MCF 10A (cell line): ENCODE measurements at places on chromosomes 11 and 22. TPM values are rescaled to one million over a fixed set of nuclear protein-coding genes. Genes with fewer than 3 reads are reported as not detected.

- H3K4me3 ChIP-seq = no peak overlapping the region
- H3K27me3 ChIP-seq = no peaks in the 10 kb centered on the region
- no peak overlapping the region for H3K27ac ChIP-seq
Measured at GRCh38 chr11:130738611-130739010, 177.7 kb downstream of the SNX19 start.

DNA sequence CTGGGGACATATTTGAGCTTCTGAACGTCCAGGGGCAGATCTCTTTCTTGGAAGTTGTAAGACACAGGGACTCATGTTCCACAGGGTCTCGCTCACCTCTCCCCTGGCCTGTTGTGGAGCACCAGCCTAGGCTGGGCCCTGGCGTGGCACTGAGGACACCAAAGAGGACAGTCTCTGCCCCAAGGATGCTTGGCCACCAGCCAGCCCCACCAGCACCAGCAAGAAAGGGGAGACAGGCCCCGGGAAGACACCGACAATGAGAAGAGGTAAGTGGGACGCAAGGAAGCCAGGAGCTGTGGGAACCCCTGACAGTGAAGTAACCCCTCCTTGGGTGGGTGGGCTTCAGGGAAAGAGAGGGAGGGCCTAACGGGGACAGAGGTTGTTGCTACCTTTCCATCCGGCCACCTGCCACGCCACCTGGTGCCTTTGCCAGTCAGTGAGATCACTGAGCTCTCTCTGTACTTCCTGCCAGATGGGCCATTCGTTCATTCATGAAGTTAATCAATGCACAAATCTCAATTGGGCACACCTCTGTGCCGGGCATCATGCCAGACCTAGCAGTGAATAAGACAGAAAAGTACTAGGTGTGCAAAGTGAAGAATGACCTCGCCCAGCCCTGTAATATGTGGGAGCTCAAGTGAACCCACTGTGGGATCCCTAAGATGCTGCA lies 11.1 kb downstream of the APOL5 start:
- H3K36me3 ChIP-seq = no peaks in the 10 kb centered on the region
- DNase-seq = peak; percentile 18
- no peak overlapping the region for H3K27ac ChIP-seq
- no peak overlapping the region for H3K4me3 ChIP-seq
- H3K27me3 ChIP-seq = peaks cover 7% of the 10 kb centered on the region

Gene PLAAT2
- 0.58 TPM in 1 of 2 replicates, not detected in the other for total RNA-seq

GRCh38 chr11:124749912-124750311 lies 2.1 kb downstream of the VSIG2 start:
- H3K27ac ChIP-seq = no peak overlapping the region
- no peak overlapping the region for H3K4me3 ChIP-seq
- no peaks in the 10 kb centered on the region for H3K27me3 ChIP-seq
- peaks cover 6% of the 10 kb centered on the region for H3K4me1 ChIP-seq
- no peak for DNase-seq

Gene DSCAML1
- not detected in 2 replicates for total RNA-seq

DNA sequence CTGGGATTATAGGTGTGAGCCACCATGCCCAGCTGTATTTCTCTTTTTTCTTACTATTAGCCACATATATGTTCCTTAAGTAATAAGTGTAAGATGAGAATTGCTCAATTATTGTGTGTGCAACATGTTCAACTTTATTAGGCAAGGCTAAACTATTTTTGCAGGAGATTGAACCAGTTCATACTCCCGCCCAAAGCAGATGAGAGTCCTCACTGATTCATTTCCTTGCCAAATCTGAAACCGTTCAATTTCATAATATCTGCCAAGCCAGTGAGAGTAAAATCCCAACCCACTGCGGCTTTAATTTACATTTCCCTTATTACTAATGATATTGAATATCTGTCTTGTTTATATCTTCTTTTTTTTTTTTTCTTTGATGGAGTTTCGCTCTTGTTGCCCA lies 48.4 kb downstream of the KCNJ4 start:
- no peaks in the 10 kb centered on the region for H3K27me3 ChIP-seq
- H3K4me1 ChIP-seq = no peaks in the 10 kb centered on the region
- H3K4me3 ChIP-seq = no peak overlapping the region
- H3K27ac ChIP-seq = no peak overlapping the region
- DNase-seq = peak; percentile 64

Gene PACS1
- total RNA-seq = 32.2 and 33.5 TPM in 2 replicates

Gene MMP27
- total RNA-seq = not detected in 2 replicates

GRCh38 chr11:127601578-127601977 lies 601.0 kb upstream of the KIRREL3 start:
- H3K4me3 ChIP-seq = no peak overlapping the region
- H3K4me1 ChIP-seq = no peaks in the 10 kb centered on the region
- no peaks in the 10 kb centered on the region for H3K36me3 ChIP-seq
- H3K27ac ChIP-seq = no peak overlapping the region
- no peak for DNase-seq

DNA sequence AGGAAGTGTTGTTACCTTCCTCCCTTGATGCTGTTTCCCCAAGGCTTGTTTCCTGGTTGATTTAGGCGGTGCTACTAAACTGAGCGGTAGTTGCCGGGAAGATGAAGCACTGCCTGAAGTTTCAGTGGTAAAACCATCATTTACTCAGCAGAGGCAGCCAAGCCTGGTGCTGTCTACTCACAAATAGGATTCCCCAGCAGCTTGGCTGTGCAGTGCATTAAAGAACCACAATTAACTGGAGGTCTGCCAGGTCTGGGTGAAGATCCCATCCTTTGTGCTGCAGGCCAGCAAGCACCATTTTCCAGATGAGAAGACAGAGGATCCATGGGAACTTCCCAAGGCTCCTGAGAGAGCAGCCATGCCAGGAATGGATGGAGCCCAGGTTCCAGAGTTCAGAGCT lies 231.9 kb upstream of the E2F8 start:
- no peak for DNase-seq
- no peak overlapping the region for H3K27ac ChIP-seq
- H3K4me3 ChIP-seq = no peak overlapping the region
- H3K4me1 ChIP-seq = no peaks in the 10 kb centered on the region
- H3K27me3 ChIP-seq = peaks cover 88% of the 10 kb centered on the region

Gene UNC93B1
- total RNA-seq = 14.7 and 14.9 TPM in 2 replicates

Gene BUD13
- total RNA-seq = 11.8 and 15.1 TPM in 2 replicates
